ENCODE measurements at places on chromosomes 16 and 17.

DNA sequence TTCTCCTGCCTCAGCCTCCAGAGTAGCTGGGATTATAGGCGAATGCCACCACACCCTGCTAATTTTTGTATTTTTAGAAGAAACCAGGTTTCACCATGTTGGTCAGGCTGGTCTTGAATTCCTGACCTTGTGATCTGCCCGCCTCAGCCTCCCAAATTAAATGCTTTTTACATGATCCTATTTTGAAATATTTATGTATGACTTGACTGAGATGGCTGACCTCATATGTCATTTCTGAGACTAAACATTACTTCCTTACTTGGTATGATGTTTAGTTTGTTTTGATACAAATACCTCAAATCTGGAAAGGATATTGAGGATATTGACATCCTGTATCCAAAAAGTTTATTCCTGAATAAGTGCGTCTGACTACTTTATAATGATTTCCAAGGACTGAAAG is 11.9 kb downstream of the CALCOCO2 start:
- no peak for DNase-seq

DNA sequence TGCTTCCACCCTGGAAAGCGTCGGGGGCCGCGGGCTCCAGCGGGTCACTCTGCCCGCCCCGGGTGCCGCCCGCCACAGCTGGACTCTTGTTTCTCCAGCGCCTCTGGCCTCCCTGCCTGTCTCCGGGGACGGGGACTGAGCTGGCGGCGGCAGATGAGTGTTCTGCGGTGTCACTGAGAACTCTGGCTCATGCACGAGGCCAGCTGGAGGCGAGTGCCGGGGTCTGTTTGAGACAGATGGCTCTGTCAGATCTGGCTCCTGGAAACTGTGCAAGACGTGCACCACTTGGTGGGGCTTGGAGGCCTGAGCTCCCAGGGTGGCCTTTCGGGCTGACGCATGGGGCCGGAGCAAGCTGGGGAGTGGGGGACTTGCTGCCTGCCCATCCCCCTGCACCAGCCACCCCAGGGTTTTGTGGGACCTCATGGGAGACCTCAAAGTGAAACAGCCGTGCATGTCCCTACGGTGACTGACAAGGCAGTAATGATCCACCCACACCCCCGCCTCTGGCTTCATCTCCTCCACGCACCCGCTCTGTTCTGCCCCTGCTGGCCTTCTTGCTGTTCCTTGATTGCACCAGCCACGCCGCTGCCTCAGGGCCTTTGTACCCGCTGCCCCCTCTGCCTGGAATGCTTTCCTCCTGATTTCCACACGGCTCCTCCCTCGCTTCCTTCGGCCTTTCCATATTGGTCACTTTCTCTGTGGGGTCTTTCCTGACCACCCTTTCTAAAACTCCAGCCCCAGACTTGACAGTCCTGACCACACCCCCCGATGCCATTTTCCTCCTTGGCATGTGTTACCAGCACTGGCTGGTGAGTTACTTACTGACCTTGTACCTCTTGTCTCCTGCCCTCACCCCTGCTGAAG is 174.9 kb upstream of the CIBAR2 start:
- DNase-seq = no peak

DNA sequence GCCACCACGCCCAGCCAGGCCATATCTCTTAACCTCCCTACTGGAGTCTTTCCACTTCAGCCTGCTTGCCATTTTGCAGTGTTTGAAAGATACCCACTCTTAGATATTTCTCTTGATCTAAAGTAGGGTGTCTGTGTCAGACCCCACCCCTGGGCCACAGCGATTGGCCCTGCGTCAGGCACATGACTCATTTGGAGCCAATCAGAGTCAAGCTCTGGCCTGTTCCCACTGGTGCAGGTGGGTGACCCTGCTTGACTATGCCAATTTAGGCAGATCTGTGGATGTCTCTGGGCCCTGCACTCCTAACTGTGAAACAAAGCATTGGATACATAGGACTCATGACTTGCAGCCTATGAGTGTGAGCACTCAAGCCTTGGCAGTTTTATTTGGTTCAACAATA is 27.6 kb downstream of the FOXL1 start:
- no peak for DNase-seq

DNA sequence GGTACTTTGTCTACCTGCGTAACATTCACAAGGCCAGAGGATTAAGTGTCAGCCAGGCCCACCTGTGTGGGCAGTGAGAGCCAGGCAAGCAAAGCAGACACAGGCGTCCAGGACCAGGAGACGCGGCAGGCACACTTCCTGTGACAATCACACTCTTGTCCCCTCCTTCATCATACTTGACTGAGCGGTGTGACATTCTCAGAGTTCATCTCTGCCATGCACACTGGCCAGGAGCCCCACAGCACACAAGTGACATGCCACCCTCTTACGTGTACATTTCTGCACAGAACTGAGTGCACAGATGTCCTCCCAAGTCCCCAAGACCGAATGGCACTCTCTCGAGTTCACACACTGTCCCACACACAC is 8.7 kb downstream of the PPP1R9B start:
- DNase-seq = peak; percentile 20

GRCh38 chr17:76353004-76353598 is 615 bp downstream of the PRPSAP1 start:
- DNase-seq = peak; percentile 25

DNA sequence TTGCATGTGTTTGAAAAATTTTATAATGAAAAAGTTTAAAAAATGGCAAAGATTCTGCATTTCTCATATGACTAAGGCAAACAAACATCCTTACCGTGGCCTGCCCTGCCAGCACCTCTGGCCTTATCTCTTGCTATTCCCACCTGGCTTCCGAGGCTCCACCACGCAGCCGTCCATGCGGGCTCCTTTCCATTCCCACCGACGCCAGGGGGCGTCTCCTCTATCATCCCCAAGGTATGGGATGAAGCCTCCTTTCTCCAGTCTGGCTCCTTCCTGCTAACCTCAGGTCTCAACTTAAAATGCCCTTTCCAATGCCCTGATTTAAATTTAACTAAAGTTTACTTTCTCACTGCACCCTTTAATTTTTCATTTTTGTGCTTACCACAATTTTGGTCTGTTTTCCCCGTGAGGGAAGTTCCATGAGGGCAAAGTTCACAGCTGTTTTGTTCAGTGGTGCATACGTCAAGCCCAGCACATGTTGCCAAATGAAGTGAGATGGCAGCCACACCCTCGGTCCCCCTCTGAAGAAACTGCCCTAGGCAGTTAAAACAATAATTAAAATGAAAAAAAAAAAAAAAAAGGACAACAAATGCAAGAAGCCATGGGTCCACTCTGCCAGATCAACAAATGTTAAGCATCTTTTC is 13.3 kb upstream of the SDK2 start:
- peak; percentile 46 for DNase-seq
